ENCODE measurements at places on chromosomes 5 and 9.
A peak's percentile ranks its signal among the peaks of the same experiment; 100 is the strongest.

DNA sequence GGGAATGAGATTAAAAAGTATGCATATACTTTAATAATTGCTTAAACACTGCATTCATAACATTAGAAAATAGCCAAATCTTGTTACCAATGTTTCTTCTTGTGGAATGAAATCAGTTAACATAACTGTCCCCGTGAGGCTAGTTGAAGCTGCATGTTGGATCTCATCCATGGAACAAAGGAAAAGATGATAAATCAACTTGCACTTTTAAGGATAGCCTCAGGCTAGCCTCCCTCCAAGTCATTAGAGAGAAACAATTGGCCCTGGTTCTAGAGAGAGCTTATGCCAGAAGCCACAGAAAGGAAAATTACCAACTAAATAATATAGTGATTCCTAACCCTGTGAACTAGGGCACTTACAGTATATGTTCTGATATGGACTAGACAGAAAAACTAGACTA, 66.9 kb downstream of the GRIN3A start:
- DNase-seq, result no peak

DNA sequence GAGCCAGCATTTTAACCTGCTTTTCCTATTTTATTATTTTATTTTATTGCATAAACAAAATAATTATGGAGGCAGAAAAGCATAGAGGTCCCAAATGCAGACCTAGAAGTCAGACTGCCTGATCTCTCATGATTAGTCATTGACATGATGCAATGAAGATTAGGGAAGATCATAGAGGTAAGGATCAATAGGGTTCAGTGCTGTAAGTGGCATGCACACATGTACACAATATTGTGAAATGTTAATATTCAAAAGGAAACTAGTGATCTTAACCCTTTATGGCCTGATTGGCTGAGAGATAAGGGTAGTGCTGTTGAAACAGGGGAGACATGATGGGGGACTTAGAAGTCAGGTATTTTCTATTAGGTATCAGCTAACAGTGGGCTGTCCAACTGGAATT, 1.1 kb upstream of the FRRS1L start:
- DNase-seq, result no peak

GRCh38 chr5:105726093-105726492, 1944.6 kb downstream of the EFNA5 start:
- no peak for DNase-seq

DNA sequence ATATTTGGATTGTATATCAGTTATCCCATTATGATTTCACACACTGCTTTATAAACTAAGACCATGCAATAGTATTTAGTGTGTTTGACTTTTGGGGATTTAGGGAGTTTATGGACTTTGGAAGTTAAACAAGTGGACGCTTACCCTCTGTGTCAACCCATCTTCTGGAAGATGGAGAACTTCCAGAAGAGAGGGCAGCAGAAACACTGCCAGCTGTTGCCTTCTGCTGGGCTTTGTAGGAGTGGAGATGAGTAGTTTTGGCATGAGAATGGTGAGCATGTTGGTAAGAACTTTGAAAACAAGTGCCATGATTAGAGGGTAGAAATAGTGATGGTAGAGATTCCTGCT, 2.2 kb downstream of the DNAJC25 start:
- no peak for DNase-seq

DNA sequence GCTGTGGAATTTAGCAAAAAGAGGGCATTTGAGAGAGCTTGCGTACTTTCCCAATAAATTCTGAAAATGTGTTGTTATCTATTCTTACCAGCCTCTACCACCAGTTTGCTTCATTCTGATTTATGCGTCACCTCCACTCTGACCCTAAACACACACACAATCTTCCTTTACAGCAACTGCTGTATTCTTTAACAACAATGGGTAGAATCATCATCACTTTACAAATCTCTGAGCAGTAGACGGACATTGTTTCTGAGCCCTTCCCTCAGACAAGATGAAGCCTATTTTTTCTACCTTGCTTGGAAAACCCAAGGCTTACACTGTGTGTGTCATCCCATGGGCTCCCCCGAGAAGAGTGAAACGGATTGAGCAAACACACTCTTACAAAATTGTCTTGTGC, 83.1 kb upstream of the RASA1 start:
- no peak for DNase-seq

- peak; percentile 54 for DNase-seq
These were observed 2.0 kb downstream of the BRD3 start for GRCh38 chr9:134065612-134066419.

DNA sequence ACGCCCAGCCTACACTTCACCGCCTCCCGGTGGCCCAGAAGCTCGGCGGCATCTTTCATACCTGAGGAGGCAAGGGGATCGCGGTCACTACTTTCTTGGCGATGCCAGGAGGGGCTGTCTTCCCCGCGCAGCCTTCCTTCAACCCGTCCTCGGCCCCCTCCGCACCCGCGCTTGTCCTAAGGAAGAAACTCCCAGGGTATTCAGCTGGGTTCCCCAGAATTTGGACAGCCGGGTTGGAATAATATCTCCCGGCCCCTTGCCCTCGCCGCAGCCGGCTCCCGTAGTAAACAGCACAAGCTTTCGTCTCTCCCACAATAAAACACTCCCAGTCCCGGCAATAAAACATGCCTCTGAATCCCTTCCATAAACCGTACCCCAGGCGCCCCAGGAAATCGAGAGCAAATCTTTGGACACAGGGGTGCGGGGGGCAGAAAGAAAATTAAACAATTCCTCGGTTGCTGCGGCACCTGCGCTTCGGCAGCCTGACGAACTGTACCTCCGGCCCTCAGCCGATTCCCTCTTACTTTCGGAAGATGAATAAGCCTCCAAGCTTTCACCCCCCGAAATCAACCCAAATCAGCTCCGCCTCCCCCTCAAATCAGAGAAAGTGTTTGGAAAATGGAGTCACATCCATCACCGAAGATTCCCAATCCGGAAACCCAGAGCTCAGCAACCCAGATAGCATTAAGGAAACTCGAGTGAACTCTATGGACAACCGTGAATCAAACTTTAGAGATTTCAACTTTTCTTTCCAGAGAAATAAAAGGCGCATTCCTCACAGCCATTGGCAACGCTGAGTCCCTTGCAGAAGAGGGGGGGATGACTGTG, 1.1 kb downstream of the OTP start:
- DNase-seq, result no peak

- DNase-seq, result no peak
These were observed 15.7 kb downstream of the KCNIP1 start for GRCh38 chr5:170519549-170519948.

GRCh38 chr9:68637020-68637419, 68.0 kb upstream of the PIP5K1B start:
- no peak for DNase-seq

DNA sequence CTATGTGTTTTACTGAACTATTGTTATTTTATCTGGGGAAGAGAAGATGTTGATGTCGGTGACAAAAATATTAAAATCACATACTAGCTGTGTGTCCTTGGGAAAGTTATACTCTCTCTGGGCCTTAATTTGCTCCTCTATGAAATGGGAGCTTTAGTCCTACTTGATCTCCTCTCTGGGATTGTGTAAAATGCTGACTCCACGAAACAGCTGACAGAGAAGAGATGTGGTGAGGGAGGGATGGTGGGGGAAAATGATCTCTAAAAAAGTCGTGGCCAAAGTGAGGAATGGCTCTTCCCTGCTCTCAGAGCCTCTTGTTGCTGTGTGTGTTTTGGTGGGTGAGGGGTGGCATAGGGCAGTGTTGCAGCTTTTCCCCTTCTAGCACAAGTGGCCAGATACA, 173.7 kb downstream of the MELK start:
- no peak for DNase-seq

GRCh38 chr5:125422342-125422741, 675.9 kb upstream of the ZNF608 start:
- DNase-seq, result no peak

- DNase-seq, result no peak
These were observed 89.3 kb upstream of the CER1 start for GRCh38 chr9:14811844-14812243.

DNA sequence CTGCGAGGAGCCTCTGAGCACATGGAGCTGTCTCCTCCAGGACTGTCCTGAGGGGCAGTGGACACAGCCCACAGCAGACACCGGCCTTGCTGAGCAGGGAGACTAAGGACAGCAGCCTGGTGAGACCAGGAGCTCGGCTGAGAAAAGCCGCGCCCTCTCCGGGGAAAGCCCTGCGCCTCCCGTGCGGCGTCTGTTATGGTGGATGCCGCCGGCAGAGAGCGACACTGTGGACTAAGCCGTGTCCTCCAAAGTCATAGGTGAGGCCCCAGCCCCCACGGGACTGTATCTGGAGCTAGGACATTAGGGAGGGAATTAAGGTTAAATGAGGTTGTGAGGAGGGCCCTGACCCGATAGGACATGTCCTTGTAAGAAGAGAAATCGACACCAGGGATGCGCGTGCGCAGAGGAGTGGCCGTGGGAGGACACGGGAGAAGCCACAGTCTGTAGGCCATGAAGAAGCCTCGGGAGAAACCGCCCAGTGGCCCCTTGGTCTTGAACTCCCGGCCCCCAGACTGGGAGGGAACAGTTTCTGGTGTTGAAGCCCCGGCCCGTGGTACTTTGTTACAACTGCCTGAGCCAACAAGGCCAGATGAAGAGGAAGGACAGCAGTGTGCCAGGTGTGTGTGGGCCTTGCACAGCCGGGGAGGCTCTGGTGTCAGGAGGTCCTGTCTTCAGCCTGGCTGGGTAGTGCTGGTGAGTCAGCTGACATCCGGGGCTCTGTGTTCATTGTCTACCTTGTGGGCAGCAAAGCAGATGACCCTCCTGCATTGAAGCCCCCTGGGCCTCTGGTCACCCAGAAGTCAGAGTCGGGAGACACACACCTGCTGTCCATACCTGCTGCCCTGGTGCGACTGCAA, 22.1 kb downstream of the MRPL36 start:
- no peak for DNase-seq

GRCh38 chr5:71719063-71719964, at the start of gene CARTPT:
Gene CARTPT (plus strand): TSS chr5:71719275. CDS start chr5:71719294, 19 bp downstream.
- no peak for DNase-seq

DNA sequence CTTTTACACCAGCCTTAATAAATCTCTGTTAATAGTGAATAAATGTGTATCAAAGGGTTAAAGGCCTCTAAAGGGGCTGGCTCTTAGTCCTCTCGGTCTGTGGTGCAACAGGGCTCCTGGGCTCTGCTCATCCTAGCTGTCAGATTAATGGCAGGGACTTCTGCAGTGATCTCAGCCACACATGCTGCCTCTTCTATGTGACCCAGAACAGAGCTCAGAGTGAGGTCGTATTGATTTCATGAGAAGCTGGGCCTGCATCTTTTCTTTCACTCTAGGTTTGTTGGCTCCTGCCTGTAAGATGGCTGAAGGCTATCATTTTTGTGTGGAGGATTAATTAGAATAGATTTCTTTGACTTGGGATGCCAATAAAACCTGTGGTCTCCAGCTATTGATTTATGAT, 165.0 kb upstream of the GLRA1 start:
- no peak for DNase-seq

GRCh38 chr5:153153086-153153485, 337.4 kb upstream of the GRIA1 start:
- no peak for DNase-seq

- no peak for DNase-seq
These were observed 37.7 kb downstream of the SPARC start for GRCh38 chr5:151648988-151649387.

- DNase-seq, result no peak
These were observed 683.3 kb downstream of the MAT2B start for GRCh38 chr5:164188733-164189148.

GRCh38 chr9:98094316-98094715, 24.7 kb downstream of the TRIM14 start:
- no peak for DNase-seq

DNA sequence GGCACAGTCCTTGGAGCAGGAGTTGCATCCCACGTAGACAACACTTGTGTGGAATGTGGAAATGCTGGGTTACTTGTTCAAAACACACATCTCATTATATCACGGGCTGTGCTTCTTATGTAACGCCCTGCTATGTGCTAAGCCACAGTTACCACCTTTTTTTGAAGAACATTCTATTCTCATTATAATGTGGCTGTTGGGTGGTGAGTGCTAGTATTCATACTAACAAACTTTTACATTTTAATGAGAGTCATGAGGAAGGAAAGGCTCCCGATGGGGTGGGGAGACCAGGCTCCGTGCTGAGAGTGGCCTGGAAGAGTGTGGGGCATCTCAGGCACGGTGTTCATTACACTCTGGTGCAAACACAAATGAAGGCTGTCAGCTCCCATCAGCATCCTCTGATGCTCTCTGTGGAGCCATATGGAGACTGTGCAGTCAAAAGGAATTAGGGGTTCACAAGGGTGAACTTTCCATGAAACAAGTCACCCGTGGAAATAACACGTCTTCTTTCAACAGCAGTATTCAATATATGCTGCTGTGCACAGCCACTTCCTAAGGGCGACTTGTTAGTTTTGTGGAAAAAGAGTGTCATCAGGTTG, 153.1 kb upstream of the RAPGEF1 start:
- DNase-seq, result no peak

DNA sequence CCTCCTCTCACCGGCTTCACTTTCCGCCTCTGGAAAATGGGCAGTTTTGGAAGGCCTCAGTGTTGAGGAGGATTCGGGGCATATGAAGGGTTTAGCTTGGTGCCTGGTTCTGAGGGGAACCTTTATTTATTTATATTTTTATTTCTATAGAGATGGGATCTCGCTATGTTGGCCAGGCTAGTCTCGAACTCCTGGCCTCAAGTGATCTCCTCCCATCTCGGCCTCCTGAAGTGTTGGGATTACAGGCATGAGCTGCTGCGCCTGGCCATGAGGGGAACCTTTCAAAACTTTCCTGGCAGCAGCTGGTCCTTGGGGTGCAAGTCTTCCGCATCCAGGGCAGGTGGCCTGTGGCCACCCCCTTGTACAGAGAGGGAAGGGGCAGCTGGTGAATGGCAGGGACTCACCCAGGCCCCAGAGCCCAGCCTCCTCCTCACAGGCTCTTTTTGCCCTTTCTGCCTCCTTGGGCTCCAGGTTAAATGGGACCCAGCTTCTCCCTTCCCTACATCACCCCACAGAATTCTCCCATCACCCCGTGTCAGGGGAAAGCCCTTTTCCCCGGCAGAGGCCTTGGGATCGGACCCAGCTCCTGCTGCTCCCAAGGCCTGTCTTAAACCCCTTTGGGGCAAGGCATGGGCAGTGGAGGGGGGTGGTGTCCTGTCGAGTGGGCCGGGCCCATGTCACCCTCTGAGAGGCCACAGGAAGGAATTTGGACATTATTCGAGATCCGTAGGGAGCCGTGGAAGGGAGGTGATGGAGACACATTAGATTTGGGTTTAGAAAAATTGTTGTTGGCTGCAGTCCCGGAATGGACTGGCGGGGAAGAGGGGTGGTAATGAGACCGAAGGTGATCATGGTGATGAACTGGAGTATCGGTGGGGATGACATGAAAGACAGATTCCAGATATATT, 5.9 kb downstream of the NCS1 start:
- no peak for DNase-seq
